Germinal center (tissue), 1 donor: ENCODE measurements at places on chromosomes 7 and 10.
A peak's percentile ranks its signal among the peaks of the same experiment; 100 is the strongest.

GRCh38 chr10:28217848-28218247 lies 85.0 kb downstream of the MPP7 start:
- no peak for DNase-seq

GRCh38 chr7:118713039-118713438 lies 488.5 kb downstream of the ANKRD7 start:
- DNase-seq: no peak

- DNase-seq: no peak
Measured at GRCh38 chr7:99672573-99672972, 7.2 kb downstream of the CYP3A5 start.

DNA sequence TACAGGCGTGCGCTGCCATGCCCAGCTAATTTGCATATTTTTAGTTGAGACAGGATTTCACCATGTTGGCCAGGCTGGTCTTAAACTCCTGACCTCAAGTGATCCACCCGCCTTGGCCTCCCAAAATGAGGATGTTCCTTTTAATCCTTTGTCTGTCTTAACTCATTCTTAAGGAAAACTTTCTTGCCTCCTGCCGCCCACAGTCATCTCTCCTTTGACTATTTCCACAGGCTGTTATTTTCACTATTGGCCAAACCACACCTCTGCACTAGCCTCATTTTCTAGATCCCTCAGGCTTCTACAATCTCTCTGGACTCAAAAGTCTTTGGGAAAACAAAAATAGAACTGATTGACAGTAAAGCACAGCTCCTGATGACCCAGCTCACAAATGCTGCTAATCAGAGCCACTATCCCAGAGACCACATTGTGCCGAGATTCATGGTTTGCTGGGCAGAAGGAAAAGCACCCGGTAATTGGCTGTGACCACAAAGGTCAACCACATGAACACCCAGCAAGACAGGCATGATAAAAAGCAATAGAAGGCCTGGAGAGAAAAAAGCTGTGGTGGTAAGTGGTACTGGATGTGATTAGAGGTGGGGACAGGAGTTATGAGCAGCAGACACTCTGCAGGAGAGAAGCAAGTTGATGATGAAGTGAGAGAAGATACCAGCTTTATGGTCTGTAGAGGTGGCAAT lies 44.1 kb upstream of the ZNRF2 start:
- no peak for DNase-seq

- DNase-seq: no peak
Measured at GRCh38 chr10:58104351-58104751, 163.3 kb downstream of the IPMK start.

DNA sequence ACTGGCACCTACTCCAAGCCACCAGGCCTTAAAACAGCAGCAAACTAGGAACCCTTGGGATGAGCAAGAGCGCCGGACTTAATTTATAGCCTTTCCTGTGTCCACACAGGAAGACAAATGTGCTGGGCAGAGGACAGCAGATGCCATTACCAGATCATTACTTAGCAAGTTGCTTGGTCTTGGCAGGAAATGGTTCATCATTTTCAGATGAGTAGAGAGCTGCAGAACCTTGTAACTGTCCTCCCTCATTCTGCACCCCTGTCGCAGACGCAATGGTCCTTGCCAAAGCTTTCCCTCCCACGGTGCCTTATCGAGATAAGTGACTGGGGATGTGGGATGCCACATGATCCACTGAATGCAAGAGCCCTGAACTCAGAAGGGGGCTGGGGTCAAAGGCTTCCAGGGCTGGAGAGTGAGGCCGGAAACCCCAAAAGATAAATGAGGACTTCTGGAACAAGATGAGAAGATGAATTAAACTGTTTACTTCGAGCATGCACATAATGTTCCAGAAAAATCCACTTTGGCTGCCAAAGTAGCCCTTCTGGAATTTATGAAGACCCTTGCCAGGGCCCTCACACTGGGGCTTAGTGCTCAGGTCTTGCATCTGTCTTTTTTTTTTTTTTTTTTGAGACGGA lies 145.6 kb upstream of the ZNF32 start:
- no peak for DNase-seq

DNA sequence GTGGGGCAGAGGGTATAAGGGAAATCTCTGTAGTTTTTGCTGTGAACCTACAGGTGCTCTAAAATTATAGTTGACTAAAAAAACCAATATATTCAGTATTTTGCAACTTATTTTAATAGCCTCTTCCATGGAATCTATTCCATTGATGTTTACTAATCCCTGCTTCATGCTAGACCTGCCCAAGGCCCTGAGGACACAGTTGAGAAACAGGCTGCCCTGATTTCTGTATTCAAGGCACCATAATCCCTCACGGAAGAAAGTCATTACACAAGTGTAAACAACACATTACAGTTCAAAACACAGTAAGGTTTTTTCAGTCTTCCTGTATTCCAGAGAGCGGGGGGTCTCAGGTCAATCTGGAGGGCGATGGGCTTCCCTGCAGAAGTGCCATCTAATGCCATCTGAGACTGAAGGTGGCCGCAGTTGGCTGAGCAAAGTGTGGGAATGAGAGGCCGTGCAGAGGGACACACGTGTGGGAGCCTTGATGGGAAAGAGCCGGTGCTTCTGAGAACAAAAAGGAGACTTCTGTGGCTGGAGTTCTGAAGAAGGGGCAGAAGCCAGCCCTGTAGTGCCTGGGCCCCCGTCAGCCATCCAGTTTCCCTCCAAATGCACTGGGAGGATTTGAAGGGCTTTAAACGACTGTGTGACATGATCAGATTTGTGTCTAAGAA lies 146.9 kb downstream of the PTPN20 start:
- DNase-seq: no peak

DNA sequence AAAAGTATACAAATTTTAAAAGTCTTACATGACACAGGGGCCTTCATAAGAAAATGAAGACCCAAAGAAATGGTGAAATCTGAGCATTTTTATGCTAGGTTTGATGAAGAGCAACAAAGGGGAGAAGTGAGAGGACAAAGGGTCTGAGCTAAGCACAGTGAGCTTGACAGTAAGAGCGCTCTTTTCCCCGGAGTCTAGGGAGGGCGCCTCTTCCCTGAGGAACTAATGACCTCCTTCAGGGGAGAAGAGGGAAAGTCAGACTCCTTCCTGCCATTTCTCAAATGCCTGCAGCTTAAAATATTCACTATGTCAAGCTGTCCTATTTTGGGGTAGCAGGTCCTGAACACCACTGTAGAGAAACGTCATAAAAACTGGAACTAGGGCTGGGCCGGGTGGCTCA lies 18.1 kb upstream of the PAXIP1 start:
- DNase-seq: no peak

DNA sequence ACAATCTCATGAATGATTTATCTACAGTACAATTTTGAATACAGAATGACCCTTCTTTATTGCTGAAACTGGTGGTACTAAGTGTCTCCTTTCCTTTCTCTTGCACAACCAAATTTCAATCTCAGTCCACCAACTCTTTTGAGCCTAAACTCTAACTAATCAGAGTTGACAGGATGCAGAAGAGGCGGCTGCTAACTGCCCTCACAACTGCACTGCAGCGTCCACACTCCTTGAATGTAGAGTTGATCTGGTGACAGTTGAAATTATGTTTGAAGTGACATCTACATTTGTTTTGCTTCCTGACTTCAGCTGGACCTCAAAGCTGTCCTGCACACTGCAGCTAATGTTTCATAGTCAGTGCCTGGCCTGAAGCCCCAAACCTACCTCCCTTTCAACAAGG lies 139.6 kb downstream of the ZMYND11 start:
- DNase-seq: no peak

- DNase-seq: no peak
Measured at GRCh38 chr7:92133133-92133736, 1.0 kb downstream of the CYP51A1 start.

GRCh38 chr10:51215951-51216834 lies 141.9 kb downstream of the PRKG1 start:
- DNase-seq: no peak

- DNase-seq: no peak
Measured at GRCh38 chr7:46226860-46227259, 305.8 kb upstream of the IGFBP3 start.

- DNase-seq: no peak
Measured at GRCh38 chr7:40047661-40048060, 86.8 kb downstream of the MPLKIP start.

GRCh38 chr10:101780818-101781654 lies 2.2 kb downstream of the NPM3 start:
- DNase-seq: peak; percentile 87

- peak; percentile 2 for DNase-seq
Measured at GRCh38 chr10:124001391-124002148, 91.8 kb downstream of the CHST15 start.

GRCh38 chr7:42689626-42690025 lies 222.2 kb downstream of the C7orf25 start:
- no peak for DNase-seq

DNA sequence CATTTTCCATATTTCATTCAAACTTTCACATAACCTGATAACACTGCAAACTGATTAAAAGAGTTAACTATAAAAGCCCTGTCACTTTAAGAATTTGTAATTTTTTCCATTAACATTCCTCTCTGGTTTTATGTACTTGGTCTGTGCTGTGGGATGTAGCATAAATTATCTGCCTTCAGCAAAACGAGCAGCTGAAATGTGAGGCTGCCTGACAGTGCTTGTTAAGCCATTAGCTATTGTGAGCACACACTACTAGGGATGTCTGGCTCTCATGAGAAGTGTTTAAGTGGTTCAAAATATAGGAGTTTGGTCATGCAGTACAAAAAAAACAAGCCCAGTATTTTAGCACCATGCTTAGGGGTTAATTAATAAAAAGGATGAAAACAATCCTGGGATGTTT lies 63.0 kb downstream of the HOXA1 start:
- no peak for DNase-seq

- no peak for DNase-seq
Measured at GRCh38 chr7:138729444-138729843, 28.3 kb upstream of the SVOPL start.

GRCh38 chr7:35993113-35993512 lies 159.9 kb upstream of the EEPD1 start:
- DNase-seq: no peak

GRCh38 chr7:32283546-32283945 lies 206.6 kb downstream of the LSM5 start:
- DNase-seq: no peak

GRCh38 chr10:97444212-97444611 lies 1.6 kb downstream of the EXOSC1 start:
- DNase-seq: no peak

- no peak for DNase-seq
Measured at GRCh38 chr7:134886353-134887057, 99.8 kb upstream of the AGBL3 start.

DNA sequence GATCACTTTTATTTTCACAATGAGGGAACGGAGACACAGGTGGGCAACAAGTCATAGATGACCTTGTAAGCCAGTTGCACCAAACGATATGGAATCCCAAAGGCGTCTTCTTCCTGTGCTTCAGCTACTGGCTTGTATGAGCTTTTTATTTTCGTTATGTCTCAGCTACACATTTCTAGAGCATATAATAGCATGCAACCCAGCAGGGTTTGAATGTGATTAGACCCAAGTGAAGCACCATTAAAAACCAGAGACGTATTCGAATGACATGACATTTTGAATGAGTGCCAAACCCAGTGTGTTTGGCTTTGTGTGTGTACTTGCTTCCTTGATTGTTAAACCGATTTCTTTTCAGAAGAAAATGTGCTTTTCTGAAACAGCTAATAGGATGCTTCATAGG lies 963.2 kb upstream of the CELF2 start:
- no peak for DNase-seq

GRCh38 chr10:112227331-112227987 lies 43.9 kb upstream of the GPAM start:
- DNase-seq: no peak

GRCh38 chr7:30799206-30799975 lies 28.2 kb downstream of the MINDY4 start:
- DNase-seq: peak; percentile 70

DNA sequence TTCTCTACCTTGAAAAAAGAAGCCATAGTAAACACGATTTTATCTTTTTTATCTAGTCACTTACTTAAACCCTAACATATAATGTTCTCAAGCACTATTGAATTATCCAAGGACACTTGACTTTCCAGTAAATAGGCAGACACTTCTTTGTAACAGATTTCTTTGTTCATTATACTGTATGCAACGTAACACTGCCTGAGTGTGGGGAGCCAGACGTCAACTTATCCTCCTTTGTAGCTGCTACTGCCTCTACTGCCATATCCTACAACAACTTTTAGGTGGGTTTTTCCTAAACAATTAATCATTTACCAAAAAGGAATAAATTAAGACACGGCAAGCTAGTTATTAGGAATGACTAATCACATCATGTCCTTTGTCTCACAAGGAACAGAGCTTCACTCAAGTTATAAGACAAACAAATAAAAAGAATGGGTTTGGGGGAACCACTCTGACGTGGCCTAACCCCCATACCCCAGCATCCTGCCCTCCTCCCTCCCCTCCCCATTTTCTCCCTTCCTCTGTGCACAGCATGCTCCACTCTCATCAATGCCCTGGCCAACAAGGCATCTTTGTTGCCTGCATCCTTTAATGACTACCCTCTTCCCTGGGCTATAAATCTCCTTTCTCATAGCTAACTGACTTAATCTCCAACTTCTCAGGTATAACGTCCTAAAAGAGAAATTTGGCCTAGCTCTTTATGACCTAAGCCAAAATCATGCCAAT lies 43.3 kb downstream of the DOCK4 start:
- DNase-seq: no peak

DNA sequence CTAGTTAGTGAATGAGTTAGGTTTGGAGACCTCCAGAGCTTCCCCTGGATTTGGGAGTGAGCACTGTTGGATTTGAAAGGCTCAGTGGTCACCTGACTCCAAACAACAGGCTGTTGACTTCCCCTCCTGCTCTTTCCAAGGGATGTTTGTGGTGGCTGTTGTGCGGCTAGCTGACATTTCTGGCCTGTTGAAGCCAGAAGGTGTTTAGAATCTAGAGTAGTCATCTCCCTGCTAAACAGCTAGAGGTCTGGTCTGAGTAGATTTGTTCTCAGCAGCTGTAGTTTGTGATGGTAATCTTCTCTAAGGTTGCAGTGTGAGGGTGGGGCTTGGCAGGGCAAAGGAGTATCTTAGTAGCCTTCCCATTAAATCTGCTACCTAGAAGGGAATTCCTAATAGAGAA lies 30.1 kb downstream of the BPGM start:
- no peak for DNase-seq

GRCh38 chr10:56269181-56269580 lies 91.9 kb downstream of the ZWINT start:
- DNase-seq: no peak

GRCh38 chr10:117652228-117653169 lies 110.0 kb downstream of the EMX2 start:
- no peak for DNase-seq

GRCh38 chr7:43639858-43640491 lies 57.1 kb downstream of the STK17A start:
- DNase-seq: no peak

GRCh38 chr7:132708470-132708869 lies 132.2 kb upstream of the PLXNA4 start:
- DNase-seq: no peak

- no peak for DNase-seq
Measured at GRCh38 chr7:11009631-11010030, 36.0 kb downstream of the PHF14 start.

DNA sequence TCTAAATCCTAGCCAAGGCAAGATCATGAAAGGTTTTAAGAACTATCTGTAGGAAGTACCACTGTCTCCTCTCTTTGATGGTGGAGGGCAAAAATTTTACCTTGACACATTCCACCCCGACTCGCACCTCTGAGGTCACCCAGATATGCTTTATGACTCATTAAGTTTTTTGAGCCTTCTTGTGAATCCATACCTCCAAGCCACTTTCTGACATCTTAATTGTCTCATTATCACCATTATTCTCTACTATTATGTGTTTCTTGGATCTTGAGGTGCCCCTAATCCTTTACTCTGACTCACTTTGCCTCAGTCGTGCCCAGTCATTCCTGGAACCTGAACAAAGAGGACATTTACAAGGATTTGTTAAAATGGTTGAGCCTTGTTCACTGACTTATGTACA lies 146.6 kb downstream of the RAPGEF5 start:
- DNase-seq: no peak
